Central memory CD4-positive, alpha-beta T cell (primary cell): ENCODE measurements at places on chromosomes 7 and 10.
A peak's percentile ranks its signal among the peaks of the same experiment; 100 is the strongest.

DNA sequence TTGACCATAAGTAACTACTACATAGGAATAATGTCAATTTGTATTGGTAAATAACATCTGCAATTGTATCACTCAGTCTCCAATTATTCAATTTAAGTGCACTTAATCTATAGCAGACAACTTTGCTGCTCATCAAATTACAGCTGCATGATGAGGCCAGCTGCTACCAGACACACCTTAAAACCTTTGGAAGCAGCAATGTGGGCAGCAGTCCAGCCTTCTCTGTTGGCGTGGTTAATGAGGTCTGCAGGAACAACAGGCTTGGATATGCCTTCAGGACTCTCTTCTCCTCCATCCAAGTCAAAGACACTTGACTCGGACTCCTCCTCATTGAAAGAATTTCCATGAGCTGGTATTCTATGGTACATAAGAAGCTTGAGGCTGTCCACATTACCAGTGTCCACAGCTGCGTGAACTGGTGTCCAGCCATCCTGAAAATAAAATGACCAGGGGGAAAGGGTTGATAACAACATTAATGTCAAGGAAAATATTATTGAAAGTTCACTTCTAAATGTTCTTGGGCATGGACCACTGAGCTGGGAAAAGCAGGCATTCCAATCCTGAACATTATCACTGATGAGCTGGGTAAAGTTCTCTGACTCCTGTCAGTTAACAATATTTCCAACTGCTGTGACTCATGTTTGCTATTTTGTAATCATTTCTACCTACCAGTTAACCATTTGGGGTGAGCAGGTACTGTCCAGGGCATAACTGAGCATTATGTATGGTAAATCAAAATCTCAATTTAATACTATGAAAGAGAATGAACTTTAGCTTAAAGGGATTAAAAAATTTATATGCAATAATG is 95.7 kb downstream of the CTTNBP2 start:
- DNase-seq = no peak

GRCh38 chr7:103148131-103148993 is 537 bp downstream of the NAPEPLD start:
- no peak for DNase-seq

DNA sequence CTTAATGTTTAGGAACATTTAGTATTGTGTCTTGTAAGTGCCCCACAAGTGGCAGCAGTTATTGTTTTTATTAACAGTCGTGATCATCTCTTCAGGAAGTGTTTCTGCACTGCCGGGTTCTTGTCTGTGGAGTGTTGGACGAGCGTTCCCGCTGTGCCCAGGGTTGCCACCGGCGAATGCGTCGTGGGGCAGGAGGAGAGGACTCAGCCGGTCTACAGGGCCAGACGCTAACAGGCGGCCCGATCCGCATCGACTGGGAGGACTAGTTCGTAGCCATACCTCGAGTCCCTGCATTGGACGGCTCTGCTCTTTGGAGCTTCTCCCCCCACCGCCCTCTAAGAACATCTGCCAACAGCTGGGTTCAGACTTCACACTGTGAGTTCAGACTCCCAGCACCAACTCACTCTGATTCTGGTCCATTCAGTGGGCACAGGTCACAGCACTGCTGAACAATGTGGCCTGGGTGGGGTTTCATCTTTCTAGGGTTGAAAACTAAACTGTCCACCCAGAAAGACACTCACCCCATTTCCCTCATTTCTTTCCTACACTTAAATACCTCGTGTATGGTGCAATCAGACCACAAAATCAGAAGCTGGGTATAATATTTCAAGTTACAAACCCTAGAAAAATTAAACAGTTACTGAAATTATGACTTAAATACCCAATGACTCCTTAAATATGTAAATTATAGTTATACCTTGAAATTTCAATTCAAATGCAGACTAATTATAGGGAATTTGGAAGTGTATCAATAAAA is 22.2 kb downstream of the PLA2G12B start:
- DNase-seq = no peak

DNA sequence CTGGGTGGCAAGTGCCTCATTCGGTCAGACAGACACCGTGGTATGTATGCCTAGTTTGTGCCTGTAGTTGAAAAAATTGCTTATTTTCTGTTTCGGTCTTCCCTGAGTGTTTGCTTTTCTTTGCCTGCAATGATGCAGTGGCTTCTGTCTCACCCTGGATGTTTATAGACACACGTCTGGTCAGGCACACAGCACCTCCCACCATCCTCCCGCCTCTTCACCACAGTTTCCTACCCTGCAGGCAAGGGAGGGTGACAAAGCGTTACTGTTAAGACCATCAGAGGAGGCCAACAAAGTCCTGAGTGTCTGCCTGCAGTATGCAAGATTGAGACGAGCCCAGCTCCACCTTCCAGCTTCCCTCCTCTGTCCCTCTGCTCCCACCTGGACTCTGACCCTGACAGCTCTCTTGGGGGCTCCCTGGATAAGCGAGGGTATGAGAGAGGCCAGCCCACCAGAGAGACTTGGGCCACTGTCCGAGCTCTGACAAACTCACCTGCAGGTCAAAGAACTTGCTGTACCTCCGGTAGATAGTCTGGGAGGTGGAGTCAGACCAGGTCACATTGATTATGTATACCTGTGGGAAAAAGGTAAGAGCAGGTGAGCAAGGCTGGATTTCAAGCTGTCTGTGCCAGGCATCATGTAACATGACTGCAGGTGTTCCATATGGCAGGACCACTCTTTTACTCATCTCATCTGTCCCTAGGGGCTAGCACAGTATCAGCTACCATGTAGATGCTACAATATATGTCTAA is 54.4 kb downstream of the SH3PXD2A start:
- DNase-seq = peak; percentile 22

DNA sequence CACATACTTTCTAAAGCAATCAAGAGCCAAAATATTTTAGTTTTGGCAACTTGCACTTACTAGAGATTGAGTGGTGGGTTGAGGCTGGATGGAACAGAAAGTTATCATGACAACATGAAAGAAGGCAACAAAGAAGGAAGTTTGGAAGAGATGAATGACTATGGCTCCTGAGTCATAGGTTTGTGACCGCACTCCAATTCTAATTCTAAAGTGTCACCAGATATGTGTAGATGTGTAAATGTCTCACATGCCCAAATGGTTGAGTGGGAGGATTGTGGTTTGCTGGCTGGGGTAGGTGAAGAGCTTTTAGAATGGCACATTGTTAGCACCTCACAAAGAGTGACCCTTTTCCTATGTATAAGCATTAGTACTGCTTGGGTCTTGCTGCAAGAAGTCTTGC is 20.2 kb downstream of the TAS2R16 start:
- DNase-seq = no peak

DNA sequence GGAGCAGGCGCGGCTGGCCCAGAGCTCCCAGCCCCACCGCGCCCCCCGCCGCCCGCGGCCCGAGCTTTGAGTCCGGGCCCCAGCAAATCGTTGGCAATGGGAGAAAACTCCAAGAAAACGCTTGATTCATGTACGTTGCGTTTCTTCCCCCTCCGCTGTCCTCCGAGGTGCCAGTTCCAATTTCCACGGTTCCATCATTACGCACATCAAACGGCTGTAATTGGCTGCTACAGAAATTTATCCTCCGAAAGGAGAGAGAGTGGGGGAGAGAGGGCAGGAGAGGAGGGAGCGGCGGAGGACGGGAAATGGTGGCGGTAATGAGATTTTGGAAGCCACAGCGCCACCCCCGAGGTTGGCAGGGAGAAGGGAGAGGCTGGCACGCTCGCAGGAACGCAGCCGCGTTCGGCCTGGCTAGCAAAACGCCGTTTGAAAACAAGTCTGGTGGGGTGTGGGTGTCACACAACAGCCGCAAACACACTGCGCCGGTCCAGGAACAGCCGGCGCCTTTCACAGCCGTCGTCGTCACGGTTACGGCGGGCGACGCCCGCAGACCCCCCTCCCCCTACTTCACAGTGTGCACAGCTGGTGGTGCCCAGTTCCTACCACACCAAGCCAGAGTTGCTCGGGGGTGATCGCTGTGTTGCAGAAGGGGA is 57.5 kb downstream of the UNCX start:
- no peak for DNase-seq

- DNase-seq = no peak
Observed at GRCh38 chr10:104109908-104110662, 11.9 kb upstream of the SFR1 start.

DNA sequence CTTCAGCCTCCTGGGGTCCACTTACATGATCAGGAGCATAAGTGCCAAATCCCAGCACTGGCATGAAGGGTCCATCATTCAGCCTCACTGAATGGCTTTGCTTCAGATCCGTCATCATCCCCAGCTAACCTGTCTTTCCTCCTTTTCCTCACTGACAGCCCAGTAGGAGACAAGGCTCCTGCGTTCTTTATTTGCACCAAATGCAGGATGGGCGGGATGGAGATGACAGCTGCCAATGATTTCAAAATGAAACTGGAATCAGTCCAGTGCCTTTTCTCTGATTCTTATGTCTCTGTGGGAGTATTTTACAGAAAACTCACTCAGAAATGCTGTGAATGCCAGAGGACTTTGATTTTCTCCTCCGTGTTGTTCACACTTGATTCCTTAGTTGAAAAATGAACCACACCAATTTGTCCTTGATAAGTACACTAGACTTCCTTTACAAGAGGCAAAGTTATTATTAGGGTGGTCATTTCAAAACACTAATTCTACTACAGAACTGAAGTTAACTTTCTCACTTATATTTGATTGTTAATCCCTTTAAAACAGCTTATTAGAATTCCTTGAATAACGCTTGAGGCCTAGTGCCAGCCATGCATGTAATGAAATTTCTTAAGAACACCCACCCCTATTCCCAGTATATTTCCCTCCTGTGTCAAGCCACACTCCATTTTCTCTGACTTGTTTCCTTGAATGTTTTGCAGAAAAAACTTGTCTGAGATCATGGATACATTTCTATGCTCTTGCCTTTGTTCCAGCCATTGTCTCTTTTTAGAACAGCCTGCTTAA is at the start of gene AKR1C8:
Gene AKR1C8 (minus strand): TSS at position 164 of the 789 bp plus-strand sequence. CDS start 46 bp downstream, at position 118.
- no peak for DNase-seq

GRCh38 chr10:7538970-7539654 is 127.7 kb downstream of the ITIH5 start:
- no peak for DNase-seq

DNA sequence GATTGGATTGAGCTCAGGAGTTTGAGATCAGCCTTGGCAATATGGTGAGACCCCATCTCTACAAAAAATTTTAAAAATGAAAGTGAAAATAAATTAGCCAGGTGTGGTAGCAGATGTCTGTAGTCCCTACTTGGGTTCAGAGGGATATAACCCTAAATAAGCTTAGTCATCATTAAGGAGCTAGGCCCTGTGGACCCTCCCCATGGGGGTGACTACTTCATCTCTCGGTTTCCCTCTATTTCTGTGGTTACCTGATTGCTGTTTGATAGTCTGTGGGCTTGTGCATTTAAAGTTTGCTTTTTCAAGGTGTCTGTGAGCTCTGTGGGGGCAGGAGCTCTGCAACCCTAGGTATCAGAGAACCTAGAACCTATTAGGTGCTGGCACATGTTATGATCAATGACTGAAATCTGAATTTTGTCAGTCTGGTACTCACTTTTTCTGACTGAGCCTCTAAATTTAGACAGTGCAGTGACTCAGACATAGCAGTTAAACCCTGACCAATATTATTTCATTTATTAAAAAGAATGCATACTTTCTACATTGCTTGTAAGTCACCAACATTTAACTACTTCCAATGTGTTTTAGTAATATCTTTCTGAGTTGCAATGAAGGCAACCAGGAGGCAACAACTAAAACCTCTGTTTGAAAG is 8.1 kb upstream of the CUZD1 start:
- no peak for DNase-seq

GRCh38 chr7:113085781-113086390 is 741 bp downstream of the GPR85 start:
- no peak for DNase-seq
